Renal pelvis (tissue), 12 donors: ENCODE measurements at places on chromosomes 13 and 19. TPM values are rescaled to one million over a fixed set of nuclear protein-coding genes. Genes with fewer than 3 reads are reported as not detected.

SIGLEC12 gene
- polyA plus RNA-seq = not detected

PPP1R13L gene
- 10.9 TPM for polyA plus RNA-seq

KMT5C gene
- 37.2 TPM for polyA plus RNA-seq

BRCA2 gene
- 7.1 TPM for polyA plus RNA-seq

NAPSA gene
- 17.0 TPM for polyA plus RNA-seq

C19orf33 gene
- polyA plus RNA-seq = 10.6 TPM

FCAR gene
- polyA plus RNA-seq = 0.21 TPM

SHD gene
- polyA plus RNA-seq = 2.1 TPM

PLVAP gene
- 245 TPM for polyA plus RNA-seq

ZNF610 gene
- 11.2 TPM for polyA plus RNA-seq

KLK4 gene
- polyA plus RNA-seq = not detected

TMPRSS9 gene
- 1.3 TPM for polyA plus RNA-seq

CD70 gene
- polyA plus RNA-seq = 0.26 TPM

VMAC gene
- polyA plus RNA-seq = 4.9 TPM

KIR2DL3 gene
- not detected for polyA plus RNA-seq
